ENCODE measurements at places on chromosomes 3 and 15. TPM values are rescaled to one million over a fixed set of nuclear protein-coding genes. Genes with fewer than 3 reads are reported as not detected.

Gene LRTM1
- not detected for total RNA-seq

Gene A4GNT
- total RNA-seq, result not detected

Gene TMEM108
- total RNA-seq, result 0.41 TPM

Gene SLC9A9
- total RNA-seq, result 29.6 TPM

Gene ANKRD34C
- not detected for total RNA-seq

DNA sequence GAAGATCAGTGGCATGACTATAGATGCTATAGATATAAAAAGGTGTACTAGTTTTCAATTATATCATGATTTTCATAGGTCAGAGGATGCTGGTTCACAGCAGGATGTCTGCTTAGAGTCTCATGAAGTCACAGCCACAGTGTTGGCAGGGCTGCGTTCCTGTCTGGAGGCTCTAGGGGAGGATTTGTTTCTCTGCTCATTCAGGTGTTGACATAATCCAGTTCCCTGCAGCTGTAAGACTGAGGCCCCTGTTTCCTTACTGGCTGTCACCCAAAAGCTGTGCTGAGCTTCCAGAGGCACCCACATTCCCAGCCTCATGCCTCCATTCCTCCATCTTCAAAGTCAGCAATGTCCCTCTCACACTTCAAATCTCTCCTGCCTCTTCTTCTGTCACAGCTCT lies 170.7 kb downstream of the OCA2 start:
- H3K4me3 ChIP-seq, result no peak overlapping the region
- no peaks in the 10 kb centered on the region for H3K27me3 ChIP-seq
- H3K4me1 ChIP-seq, result no peaks in the 10 kb centered on the region
- no peak for DNase-seq

DNA sequence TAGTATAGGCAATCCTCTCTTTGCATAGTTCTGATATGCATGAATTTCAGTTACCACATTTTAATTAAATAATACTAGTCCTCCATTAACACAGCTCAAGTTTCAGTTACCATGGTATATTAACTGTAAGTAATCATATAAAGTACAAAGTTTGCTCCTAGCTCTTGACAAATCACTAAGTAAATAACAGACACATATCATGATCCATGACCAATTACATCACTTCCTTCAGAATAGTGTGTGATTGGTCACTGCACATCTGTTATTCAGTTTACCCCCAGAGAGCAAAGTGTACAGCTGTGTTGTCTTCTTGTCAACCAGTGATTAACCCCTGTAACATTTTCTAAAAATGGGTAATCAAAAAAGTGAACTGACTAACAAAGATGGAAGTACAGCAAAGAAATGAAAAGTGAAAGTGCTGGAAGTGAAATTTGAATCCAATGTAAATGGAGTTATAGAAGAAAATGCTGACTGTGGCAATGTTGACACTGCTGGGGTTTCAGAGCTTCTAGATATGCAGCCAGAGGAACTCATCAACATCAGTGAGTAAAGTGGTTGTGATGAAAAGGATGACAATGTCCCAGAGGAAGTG lies 30.2 kb upstream of the LEKR1 start:
- no peaks in the 10 kb centered on the region for H3K36me3 ChIP-seq
- H3K27ac ChIP-seq, result no peak overlapping the region
- no peak for DNase-seq
- H3K27me3 ChIP-seq, result no peaks in the 10 kb centered on the region

- peaks cover 9% of the 10 kb centered on the region for H3K4me1 ChIP-seq
- no peak for DNase-seq
- no peaks in the 10 kb centered on the region for H3K36me3 ChIP-seq
- no peaks in the 10 kb centered on the region for H3K27me3 ChIP-seq
These were observed 19.8 kb downstream of the HMG20A start for GRCh38 chr15:77440378-77440999.

GRCh38 chr15:52148403-52148802 lies 35.8 kb upstream of the BCL2L10 start:
- no peak overlapping the region for H3K27ac ChIP-seq
- no peak for DNase-seq
- H3K36me3 ChIP-seq, result peaks cover 22% of the 10 kb centered on the region

Measured in thoracic aorta (tissue), 2 donors.